ENCODE measurements at places on chromosomes 4 and X. TPM values are rescaled to one million over a fixed set of nuclear protein-coding genes. Genes with fewer than 3 reads are reported as not detected.

DNA sequence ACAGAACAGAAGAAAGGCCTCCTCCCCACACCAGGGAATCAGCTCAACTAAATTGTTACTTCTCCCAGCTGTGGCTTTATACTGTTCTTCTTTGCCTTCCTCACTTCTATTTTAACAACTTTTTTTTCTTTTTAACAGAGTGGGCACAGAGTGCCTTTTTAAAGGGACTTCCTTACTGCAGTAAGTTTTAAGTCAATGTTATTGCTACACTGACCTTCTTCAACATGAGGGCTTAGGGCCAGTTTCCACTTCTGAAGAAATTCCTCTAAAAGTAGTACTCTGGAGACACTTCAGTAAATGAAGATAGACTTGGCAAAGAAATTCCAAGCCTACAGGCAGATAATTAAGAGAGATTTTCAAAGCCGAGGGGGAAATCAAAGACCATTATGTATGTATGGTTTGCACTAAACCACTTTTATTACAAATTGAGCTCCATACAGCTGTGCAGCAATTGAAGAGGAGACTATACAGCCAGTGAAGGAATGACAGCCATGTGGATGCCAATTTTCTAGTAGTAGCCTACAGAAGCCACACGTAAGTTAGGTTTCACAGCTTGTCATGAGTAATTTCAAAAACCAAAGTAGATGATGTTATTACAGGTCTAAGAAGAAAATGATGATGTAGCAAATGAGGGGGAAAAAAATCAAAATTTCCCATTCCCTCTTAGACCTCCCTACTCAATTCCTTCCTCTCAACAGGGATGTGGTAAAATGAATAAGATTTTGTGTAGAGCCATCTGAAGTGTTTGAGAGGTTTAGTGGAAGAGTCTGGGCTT, 36.9 kb upstream of the RASGEF1B start:
- no peak overlapping the region for H3K27ac ChIP-seq
- H3K4me3 ChIP-seq, result no peak overlapping the region
- DNase-seq, result no peak
- H3K36me3 ChIP-seq, result no peaks in the 10 kb centered on the region
- no peaks in the 10 kb centered on the region for H3K27me3 ChIP-seq

GRCh38 chr4:91812319-91812718, 491.4 kb upstream of the GRID2 start:
- H3K4me1 ChIP-seq, result no peaks in the 10 kb centered on the region
- H3K36me3 ChIP-seq, result no peaks in the 10 kb centered on the region
- no peak for DNase-seq

GRCh38 chr4:139403462-139403861, 50.5 kb upstream of the RAB33B start:
- DNase-seq, result no peak
- H3K4me3 ChIP-seq, result no peak overlapping the region
- H3K36me3 ChIP-seq, result no peaks in the 10 kb centered on the region
- H3K27me3 ChIP-seq, result no peaks in the 10 kb centered on the region
- H3K4me1 ChIP-seq, result 0 out of 2 replicates have a peak, but pooled peaks cover 7% of the 10 kb centered on the region

- H3K36me3 ChIP-seq, result peaks cover 5% of the 10 kb centered on the region
- DNase-seq, result no peak
- no peak overlapping the region for H3K27ac ChIP-seq
- no peak overlapping the region for H3K4me3 ChIP-seq
- H3K27me3 ChIP-seq, result no peaks in the 10 kb centered on the region
These were observed 305 bp upstream of the MAB21L2 start for GRCh38 chr4:150581641-150582051.

AKAP4 gene
- not detected for total RNA-seq

SYP gene
- total RNA-seq, result 1.7 TPM

CPLX1 gene
- 0.36 TPM for total RNA-seq

SPATA4 gene
- not detected for total RNA-seq

SLC6A14 gene
- 43.2 TPM for total RNA-seq

Data from HepG2 (cell line).